ENCODE measurements at places on chromosomes 6 and 20. TPM values are rescaled to one million over a fixed set of nuclear protein-coding genes. Genes with fewer than 3 reads are reported as not detected.

The TTK gene
- 112 TPM for total RNA-seq

The NKAIN2 gene
- total RNA-seq: not detected

The PAK5 gene
- not detected for total RNA-seq

The OPRL1 gene
- 0.16 TPM for total RNA-seq

The WTAP gene
- 91.4 TPM for total RNA-seq

The MLIP gene
- not detected for total RNA-seq

The TMEM244 gene
- not detected for total RNA-seq

The MARCKS gene
- 148 TPM for total RNA-seq

The CLPSL1 gene
- total RNA-seq: not detected

The GGTLC1 gene
- total RNA-seq: not detected

The BMP5 gene
- 1.6 TPM for total RNA-seq

The BAG2 gene
- 22.7 TPM for total RNA-seq

The BCAS1 gene
- total RNA-seq: 0.66 TPM

The SUMO4 gene
- total RNA-seq: 0.25 TPM

- no peaks in the 10 kb centered on the region for H3K27me3 ChIP-seq
- DNase-seq: peak; percentile 83
- H3K36me3 ChIP-seq: no peaks in the 10 kb centered on the region
- H3K4me3 ChIP-seq: no peak overlapping the region
- H3K27ac ChIP-seq: peak overlapping the region; percentile 94
Measured at GRCh38 chr6:84618046-84618752, 146.2 kb downstream of the TBX18 start.

GRCh38 chr6:110491644-110492317 is 15.4 kb upstream of the SLC22A16 start:
- H3K36me3 ChIP-seq: no peaks in the 10 kb centered on the region
- no peaks in the 10 kb centered on the region for H3K27me3 ChIP-seq
- no peak overlapping the region for H3K4me3 ChIP-seq

GRCh38 chr6:134389129-134389528 is 71.2 kb upstream of the SGK1 start:
- no peak overlapping the region for H3K27ac ChIP-seq
- H3K36me3 ChIP-seq: no peaks in the 10 kb centered on the region
- H3K4me1 ChIP-seq: no peaks in the 10 kb centered on the region

DNA sequence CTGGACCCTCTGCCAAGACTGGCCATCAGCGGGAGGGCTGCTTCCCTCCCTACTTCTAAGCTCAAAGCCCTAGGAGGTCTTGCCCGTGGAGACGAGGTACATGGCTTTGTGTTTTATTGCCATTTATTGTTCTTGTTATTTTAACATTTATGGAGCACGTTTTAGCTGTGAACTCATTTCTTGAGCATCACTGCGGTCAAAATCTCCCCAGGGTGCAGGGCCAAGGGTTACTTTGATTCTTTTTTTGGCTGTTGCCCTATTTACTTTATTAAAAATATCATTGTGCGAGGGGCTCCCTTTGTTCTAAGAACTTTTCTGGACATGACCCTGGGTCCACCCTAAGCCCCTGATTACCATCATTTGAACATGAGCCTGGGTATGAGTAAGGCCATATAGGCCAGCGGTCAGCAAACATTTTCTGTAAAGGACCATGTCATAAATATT is 51.6 kb downstream of the EYA2 start:
- no peaks in the 10 kb centered on the region for H3K36me3 ChIP-seq
- no peak overlapping the region for H3K27ac ChIP-seq
- H3K27me3 ChIP-seq: no peaks in the 10 kb centered on the region
- no peak for DNase-seq
- H3K4me1 ChIP-seq: peaks cover 2% of the 10 kb centered on the region

GRCh38 chr20:47350691-47351545 is 5.6 kb downstream of the ZMYND8 start:
- no peak for DNase-seq
- peaks cover 80% of the 10 kb centered on the region for H3K4me1 ChIP-seq
- H3K4me3 ChIP-seq: no peak overlapping the region
- H3K36me3 ChIP-seq: peaks cover 38% of the 10 kb centered on the region

GRCh38 chr6:160022101-160022500 is 53.2 kb downstream of the IGF2R start:
- no peak overlapping the region for H3K4me3 ChIP-seq
- no peaks in the 10 kb centered on the region for H3K27me3 ChIP-seq
- peaks cover 27% of the 10 kb centered on the region for H3K36me3 ChIP-seq
- DNase-seq: no peak
- no peaks in the 10 kb centered on the region for H3K4me1 ChIP-seq

- no peaks in the 10 kb centered on the region for H3K36me3 ChIP-seq
- peak overlapping the region; percentile 98 for H3K27ac ChIP-seq
- peaks cover 26% of the 10 kb centered on the region for H3K4me1 ChIP-seq
- DNase-seq: peak; percentile 94
Measured at GRCh38 chr20:49344975-49345374, 67.1 kb upstream of the ZNFX1 start.

DNA sequence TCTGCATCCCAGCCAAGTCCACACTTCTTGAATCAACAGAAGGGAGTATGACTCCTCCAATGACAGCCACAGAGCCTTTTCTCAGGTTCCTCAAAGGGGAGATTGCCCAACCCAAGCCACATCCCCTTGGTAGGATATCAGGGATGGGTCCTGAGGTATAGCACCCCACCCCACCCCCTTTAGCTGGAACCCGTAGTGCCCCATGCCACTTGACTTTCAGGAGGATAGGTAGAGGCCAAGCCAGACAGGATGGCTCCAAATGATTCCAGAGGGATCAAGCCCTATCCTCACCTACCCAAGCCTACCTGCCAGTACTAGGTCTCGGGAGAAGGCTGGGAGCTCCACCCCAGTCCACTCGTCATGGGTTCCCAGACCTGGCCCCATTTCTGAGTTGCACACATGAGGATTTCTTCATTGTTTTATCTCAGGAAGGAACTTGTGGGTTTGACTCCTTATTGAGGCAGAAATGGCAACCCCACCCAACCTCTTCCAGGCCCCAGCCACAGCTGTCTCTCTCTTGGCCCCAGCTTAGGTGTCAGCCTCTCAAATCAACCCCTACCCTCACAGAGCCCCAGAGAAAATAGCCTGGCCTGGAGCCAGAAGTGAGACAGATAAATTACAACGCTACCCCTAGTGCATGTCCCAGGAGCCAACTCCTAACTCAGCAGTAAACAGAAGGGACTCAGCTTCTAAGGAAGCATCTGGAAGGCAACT is 3.6 kb downstream of the CCND3 start:
- H3K36me3 ChIP-seq: peaks cover 85% of the 10 kb centered on the region
- no peak overlapping the region for H3K4me3 ChIP-seq
- DNase-seq: no peak
- H3K27me3 ChIP-seq: no peaks in the 10 kb centered on the region
- H3K4me1 ChIP-seq: peaks cover 32% of the 10 kb centered on the region

- H3K27ac ChIP-seq: no peak overlapping the region
- no peak overlapping the region for H3K4me3 ChIP-seq
- H3K27me3 ChIP-seq: peaks cover 25% of the 10 kb centered on the region
- DNase-seq: peak; percentile 27
Measured at GRCh38 chr20:59835448-59836395, 97.7 kb downstream of the SYCP2 start.

- H3K27ac ChIP-seq: no peak overlapping the region
- H3K4me1 ChIP-seq: peaks cover 4% of the 10 kb centered on the region
- H3K36me3 ChIP-seq: no peaks in the 10 kb centered on the region
- no peaks in the 10 kb centered on the region for H3K27me3 ChIP-seq
- no peak overlapping the region for H3K4me3 ChIP-seq
Measured at GRCh38 chr6:108627692-108628550, 67.2 kb downstream of the FOXO3 start.

DNA sequence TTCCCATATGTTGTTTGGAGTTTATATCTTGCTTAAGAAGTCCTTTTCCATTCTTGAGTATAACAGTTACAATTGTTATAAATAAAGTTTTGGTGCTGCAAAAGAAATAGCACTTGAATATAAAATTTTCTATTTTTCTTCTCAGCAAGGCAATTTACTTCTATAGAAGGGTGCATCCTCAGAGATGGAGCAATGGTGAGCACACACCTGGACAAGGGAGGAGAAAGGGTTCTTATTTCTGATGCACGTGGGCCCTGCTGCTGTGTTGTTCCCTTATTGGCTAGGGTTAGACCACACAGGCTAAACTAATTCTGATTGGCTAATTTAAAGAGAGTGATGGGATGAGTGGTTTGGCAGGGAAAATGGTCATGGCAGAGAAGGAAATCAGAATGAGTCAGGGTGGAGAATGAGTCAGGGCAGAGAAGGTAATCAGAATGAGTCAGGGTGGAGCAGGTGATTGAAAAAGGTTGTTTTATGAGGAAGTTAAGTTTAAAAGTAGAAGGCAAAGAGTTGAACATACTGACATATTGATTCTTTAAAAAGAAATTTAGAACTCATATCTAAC is 38.0 kb downstream of the CST8 start:
- H3K4me3 ChIP-seq: no peak overlapping the region
- H3K4me1 ChIP-seq: no peaks in the 10 kb centered on the region
- H3K27me3 ChIP-seq: no peaks in the 10 kb centered on the region
- DNase-seq: no peak

DNA sequence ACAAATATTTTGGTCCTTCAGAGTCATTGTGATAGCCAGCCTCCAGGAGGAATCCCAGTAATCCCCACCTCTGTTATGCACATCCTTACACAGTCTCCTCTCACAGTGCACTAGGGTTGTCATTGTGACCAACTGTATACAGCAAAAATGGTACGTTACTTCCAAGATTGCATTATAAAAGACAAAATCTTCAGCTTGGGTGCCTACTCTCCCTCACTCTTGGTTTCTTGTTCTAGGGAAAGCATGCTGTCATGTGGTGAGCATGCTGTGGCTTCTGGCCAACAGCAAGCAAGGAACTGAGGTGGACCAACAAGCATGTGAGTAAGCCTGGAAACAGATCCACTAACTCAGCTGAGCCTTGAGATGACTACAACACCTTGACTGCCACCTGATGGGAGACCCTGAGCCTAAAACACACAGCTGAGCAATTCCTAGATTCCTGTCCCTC is 130.1 kb upstream of the DST start:
- DNase-seq: no peak
- H3K36me3 ChIP-seq: peaks cover 8% of the 10 kb centered on the region
- peak overlapping the region; percentile 60 for H3K27ac ChIP-seq
- peaks cover 44% of the 10 kb centered on the region for H3K4me1 ChIP-seq
- no peak overlapping the region for H3K4me3 ChIP-seq

- H3K27ac ChIP-seq: no peak overlapping the region
- H3K4me1 ChIP-seq: no peaks in the 10 kb centered on the region
- no peaks in the 10 kb centered on the region for H3K36me3 ChIP-seq
- no peak for DNase-seq
- H3K4me3 ChIP-seq: no peak overlapping the region
Measured at GRCh38 chr20:15603978-15604805, 969.1 kb downstream of the KIF16B start.

- no peaks in the 10 kb centered on the region for H3K27me3 ChIP-seq
- no peaks in the 10 kb centered on the region for H3K36me3 ChIP-seq
- no peak overlapping the region for H3K4me3 ChIP-seq
Measured at GRCh38 chr6:62150048-62150663, 135.9 kb downstream of the KHDRBS2 start.

DNA sequence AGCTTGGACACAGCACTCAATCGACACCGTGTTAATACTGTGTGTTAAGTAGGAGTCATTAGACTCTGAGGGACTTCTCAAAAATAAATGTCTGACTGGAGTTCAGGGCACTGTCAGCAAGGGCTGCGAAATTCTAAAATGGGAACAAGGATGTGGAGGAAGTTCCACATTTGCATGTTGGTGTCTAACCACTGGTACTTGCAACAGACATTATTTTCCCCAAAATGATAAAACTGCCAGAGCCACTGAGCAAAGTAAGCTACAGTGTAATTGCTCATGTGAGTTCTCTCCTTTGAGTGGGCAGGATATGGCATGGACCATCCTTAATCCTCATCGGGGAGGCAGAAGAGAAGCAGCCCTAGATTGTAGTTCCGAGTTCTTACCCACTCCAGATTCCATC is 215.9 kb downstream of the SLC24A3 start:
- H3K27me3 ChIP-seq: no peaks in the 10 kb centered on the region
- H3K36me3 ChIP-seq: no peaks in the 10 kb centered on the region
- H3K4me1 ChIP-seq: no peaks in the 10 kb centered on the region
- H3K4me3 ChIP-seq: no peak overlapping the region

DNA sequence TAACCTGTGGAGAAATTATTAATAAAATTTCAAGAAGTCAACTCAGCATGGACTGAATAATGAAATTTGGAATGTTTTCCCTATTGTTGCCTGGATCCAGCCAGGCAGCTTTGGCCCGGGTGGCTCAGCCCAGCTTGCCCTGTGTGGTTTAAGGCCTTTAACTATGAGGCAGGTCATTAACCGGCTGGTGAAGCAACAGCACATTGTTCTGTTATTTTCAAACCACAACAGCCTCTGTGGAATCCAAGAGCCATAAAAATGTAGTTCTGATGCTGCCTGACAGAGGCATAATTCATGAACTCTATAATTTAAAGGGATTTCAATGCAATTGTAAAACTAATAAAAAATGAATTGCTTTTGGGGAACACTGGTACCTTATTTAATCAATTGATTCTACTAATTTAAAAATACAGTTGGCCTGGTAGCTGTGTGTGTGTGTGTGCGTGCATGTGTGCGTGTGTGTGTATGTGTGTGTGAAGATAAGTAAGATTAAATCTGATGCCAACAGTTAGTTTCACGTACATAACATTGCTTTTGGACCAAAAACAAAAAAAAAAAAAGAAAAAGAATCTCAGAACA is 117.7 kb downstream of the RPS12 start:
- H3K27ac ChIP-seq: no peak overlapping the region
- no peak overlapping the region for H3K4me3 ChIP-seq
- no peak for DNase-seq
- H3K4me1 ChIP-seq: no peaks in the 10 kb centered on the region
- peaks cover 8% of the 10 kb centered on the region for H3K27me3 ChIP-seq

GRCh38 chr6:116444575-116444974 is 16.6 kb upstream of the CALHM6 start:
- H3K4me3 ChIP-seq: no peak overlapping the region
- no peak overlapping the region for H3K27ac ChIP-seq
- DNase-seq: no peak
- peaks cover 48% of the 10 kb centered on the region for H3K4me1 ChIP-seq

- 0 out of 2 replicates have a peak, but pooled peaks cover 3% of the 10 kb centered on the region for H3K27me3 ChIP-seq
- DNase-seq: no peak
- H3K4me1 ChIP-seq: no peaks in the 10 kb centered on the region
- no peak overlapping the region for H3K27ac ChIP-seq
Measured at GRCh38 chr6:89522778-89523177, 89.8 kb downstream of the ANKRD6 start.

- no peak for DNase-seq
- no peak overlapping the region for H3K4me3 ChIP-seq
- H3K36me3 ChIP-seq: no peaks in the 10 kb centered on the region
- H3K27me3 ChIP-seq: no peaks in the 10 kb centered on the region
- no peak overlapping the region for H3K27ac ChIP-seq
- H3K4me1 ChIP-seq: no peaks in the 10 kb centered on the region
Measured at GRCh38 chr6:18186033-18186432, 30.8 kb downstream of the KDM1B start.

- no peak overlapping the region for H3K4me3 ChIP-seq
- no peak for DNase-seq
- H3K27me3 ChIP-seq: no peaks in the 10 kb centered on the region
- H3K36me3 ChIP-seq: peaks cover 9% of the 10 kb centered on the region
Measured at GRCh38 chr20:25360631-25361286, 29.9 kb downstream of the ABHD12 start.

Measured in SJSA1 (cell line).